Activated T-helper 17 cell treated with anti-CD3 and anti-CD28 coated beads, Interleukin-2, amount 50 U/mL, for 72 hours (primary cell): ENCODE measurements at places on chromosomes 5 and 9. TPM values are rescaled to one million over a fixed set of nuclear protein-coding genes. Genes with fewer than 3 reads are reported as not detected.

TICAM2 gene
- 3.6 TPM for total RNA-seq

DNA sequence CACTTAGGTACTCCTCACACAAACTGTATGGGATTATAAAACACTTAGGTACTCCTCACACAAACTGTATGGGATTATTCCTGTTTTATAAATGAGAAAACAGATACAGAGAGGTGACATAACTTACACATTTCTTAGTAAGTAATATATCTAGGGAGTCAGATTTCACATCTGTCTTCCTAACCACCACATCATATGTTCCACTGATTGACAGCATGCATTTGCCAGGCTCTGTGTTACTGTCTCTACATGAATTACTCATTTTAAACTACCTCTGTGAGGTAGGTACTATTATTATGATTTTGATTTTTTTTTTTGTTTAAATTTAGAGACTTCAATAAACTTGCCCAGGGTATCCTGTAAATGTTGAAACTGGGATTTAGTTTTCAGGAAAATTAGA is 232.7 kb downstream of the CCDC171 start:
- ATAC-seq: no peak

DNA sequence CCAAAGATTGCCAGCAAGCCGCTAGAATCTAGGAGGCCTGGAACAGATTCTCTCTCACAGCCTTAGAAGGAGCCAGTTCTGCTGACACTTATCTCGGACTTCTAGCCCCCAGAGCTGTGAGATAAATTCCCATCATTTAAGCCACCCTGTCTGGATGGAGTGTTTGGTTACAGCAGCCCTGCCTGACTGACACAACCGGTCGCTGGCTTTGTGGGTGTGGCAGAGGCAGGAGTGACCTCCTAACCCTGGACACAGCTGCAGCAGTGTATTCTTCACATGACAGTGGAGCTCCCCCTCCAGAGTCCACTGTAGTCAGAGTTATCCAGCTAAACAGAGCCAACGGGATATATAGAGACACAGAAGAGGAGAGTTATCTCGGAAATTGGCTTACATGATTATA is 21.2 kb upstream of the IL17B start:
- no peak for ATAC-seq

DNA sequence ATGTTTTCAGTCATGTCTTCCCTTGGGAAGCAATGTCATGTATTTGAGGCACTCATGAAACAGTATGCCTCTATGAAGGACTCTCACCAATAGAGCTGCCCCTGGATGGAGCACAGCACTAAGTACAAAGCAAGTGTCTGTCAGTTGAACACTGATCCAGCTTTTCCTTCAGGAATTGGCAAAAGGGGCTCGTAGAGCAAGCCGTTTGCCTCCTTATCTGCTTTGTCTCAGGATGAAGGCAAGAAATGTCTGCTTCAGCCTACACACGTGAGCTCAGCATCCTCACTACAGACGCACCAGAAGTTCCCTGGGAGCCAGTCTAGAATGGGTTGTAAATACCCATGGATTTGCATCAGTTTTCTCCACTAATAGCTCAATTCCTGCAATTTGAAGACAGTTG is 743.0 kb upstream of the DMAC1 start:
- ATAC-seq: no peak

GRCh38 chr9:81849631-81850259 is 78.5 kb upstream of the SPATA31D4 start:
- no peak for ATAC-seq

PDCD1LG2 gene
- 1.2 TPM for total RNA-seq

- ATAC-seq: no peak
Measured at GRCh38 chr9:36985769-36986467, 48.1 kb downstream of the PAX5 start.

PCDHA4 gene
- total RNA-seq: not detected

C5orf58 gene
- total RNA-seq: not detected

- ATAC-seq: no peak
Measured at GRCh38 chr5:58184910-58185309, 275.0 kb downstream of the PLK2 start.

- peak; percentile 16 for ATAC-seq
Measured at GRCh38 chr9:121958530-121958929, 134.6 kb downstream of the TTLL11 start.

SLC6A18 gene
- not detected for total RNA-seq

- no peak for ATAC-seq
Measured at GRCh38 chr5:121108725-121109124, 644.6 kb downstream of the PRR16 start.

DNA sequence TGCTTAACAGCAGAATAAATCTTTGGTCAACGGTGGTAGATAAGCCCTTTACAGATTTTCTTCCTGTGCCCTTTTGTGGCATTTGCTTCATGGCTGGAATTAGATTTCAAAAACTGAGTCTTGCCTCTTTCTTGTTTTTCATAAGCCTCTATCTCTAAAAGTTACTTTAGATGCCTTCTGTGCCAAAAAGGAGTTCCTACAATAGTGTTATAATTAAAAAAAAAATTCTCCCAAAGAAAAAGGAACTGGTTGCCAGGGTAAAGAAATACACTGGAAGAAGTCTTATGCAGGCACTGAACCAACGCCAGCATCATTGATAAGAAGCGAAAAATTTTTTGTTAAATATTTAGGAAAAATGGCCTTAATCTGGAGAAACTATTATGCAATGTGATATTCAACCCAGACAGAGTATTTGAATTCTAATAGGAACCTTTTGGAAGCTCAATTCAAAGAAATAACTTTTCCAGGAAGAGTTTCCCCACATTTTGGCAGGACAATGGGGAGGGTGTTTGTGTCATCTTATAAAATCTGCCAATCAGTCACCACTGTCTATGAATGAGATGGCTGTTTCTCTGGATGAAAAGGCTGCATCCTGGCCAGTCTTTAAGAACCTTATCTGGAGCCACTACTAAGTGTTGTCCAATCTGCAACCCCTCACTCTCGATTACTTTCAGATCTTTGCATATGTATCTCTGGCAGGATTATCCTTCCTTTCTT is 608.1 kb downstream of the PDE4D start:
- no peak for ATAC-seq
